ENCODE measurements at places on chromosomes 12 and 14.
A peak's percentile ranks its signal among the peaks of the same experiment; 100 is the strongest.

GRCh38 chr14:99562856-99563748 lies 40.9 kb downstream of the CCDC85C start:
- H3K36me3 ChIP-seq = no peaks in the 10 kb centered on the region
- H3K27ac ChIP-seq = no peak overlapping the region
- H3K4me3 ChIP-seq = no peak overlapping the region
- no peaks in the 10 kb centered on the region for H3K27me3 ChIP-seq

DNA sequence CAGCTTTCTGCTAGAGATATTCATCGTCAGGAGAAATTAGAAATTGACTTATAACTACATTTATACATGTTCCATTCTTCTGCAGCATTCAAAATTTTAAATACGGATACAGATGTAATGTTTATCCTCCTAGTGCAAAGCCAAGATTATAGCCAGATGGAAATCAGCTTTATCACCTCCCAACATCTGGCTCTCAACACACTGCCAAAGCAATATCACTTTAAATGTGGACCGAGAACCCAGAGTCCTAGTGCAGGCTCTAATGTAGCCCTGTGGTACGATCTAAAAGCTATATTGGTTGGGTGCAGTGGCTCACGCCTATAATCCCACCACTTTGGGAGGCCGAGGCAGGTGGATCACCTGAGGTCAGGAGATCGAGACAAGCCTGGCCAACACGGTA lies 6.5 kb downstream of the MLH3 start:
- H3K27me3 ChIP-seq = no peaks in the 10 kb centered on the region
- DNase-seq = no peak
- H3K27ac ChIP-seq = no peak overlapping the region
- H3K4me3 ChIP-seq = no peak overlapping the region

- no peaks in the 10 kb centered on the region for H3K4me1 ChIP-seq
- H3K36me3 ChIP-seq = no peaks in the 10 kb centered on the region
- no peak overlapping the region for H3K4me3 ChIP-seq
- H3K27ac ChIP-seq = no peak overlapping the region
These were observed 10.0 kb downstream of the TUBA1B start for GRCh38 chr12:49121047-49121696.

- peak overlapping the region; percentile 98 for H3K4me3 ChIP-seq
- peak overlapping the region; percentile 65 for H3K27ac ChIP-seq
These were observed 52.3 kb downstream of the SLC25A47 start for GRCh38 chr14:100375266-100375962.

GRCh38 chr14:60257865-60258264 lies 8.8 kb downstream of the PPM1A start:
- peaks cover 3% of the 10 kb centered on the region for H3K4me1 ChIP-seq
- no peak overlapping the region for H3K4me3 ChIP-seq
- no peak overlapping the region for H3K27ac ChIP-seq
- no peak for DNase-seq

- no peaks in the 10 kb centered on the region for H3K36me3 ChIP-seq
- no peak overlapping the region for H3K4me3 ChIP-seq
- H3K27ac ChIP-seq = no peak overlapping the region
- peaks cover 4% of the 10 kb centered on the region for H3K27me3 ChIP-seq
- no peaks in the 10 kb centered on the region for H3K4me1 ChIP-seq
- no peak for DNase-seq
These were observed 86.9 kb downstream of the OTX2 start for GRCh38 chr14:56723418-56723817.

- no peaks in the 10 kb centered on the region for H3K27me3 ChIP-seq
- DNase-seq = peak; percentile 29
- no peaks in the 10 kb centered on the region for H3K4me1 ChIP-seq
- no peaks in the 10 kb centered on the region for H3K36me3 ChIP-seq
These were observed 137.5 kb upstream of the CPM start for GRCh38 chr12:69070319-69071090.

- no peaks in the 10 kb centered on the region for H3K36me3 ChIP-seq
- H3K4me1 ChIP-seq = no peaks in the 10 kb centered on the region
- H3K27me3 ChIP-seq = peaks cover 8% of the 10 kb centered on the region
- no peak overlapping the region for H3K27ac ChIP-seq
These were observed 9.1 kb upstream of the DPF3 start for GRCh38 chr14:72902801-72903530.

DNA sequence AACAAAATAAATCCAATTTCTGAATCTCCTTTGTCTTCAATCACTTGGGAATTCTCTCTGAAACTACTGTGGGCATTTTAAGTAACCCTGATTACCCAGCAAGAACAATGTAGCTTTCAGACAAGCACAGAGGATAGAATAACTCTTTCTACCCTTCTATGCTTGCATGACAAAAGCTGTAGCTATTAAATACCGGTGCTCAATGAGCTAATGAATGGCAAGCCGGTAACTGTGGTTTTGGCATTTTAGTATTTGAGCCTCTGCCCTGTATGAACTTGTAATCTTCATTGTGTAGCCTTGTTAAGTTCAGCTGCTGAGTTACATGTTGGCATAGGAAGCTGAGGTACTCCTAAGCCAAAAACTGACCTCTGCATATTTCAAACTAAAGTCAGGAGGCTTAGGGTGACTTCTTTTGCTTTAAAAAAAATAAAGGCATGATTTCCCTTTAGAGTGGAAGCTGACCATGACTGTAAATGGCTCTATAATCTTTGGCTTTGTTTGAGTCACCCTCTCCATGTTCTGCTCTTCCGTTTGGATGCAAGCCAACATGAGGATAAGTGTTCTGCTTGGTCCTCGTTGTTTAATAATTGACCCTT lies 171.0 kb upstream of the HIF1A start:
- peaks cover 63% of the 10 kb centered on the region for H3K36me3 ChIP-seq
- H3K4me1 ChIP-seq = peaks cover 49% of the 10 kb centered on the region
- H3K27ac ChIP-seq = peak overlapping the region; percentile 42
- H3K27me3 ChIP-seq = no peaks in the 10 kb centered on the region
